Lower lobe of right lung (tissue), 2 donors: ENCODE measurements at places on chromosomes 16 and 17. TPM values are rescaled to one million over a fixed set of nuclear protein-coding genes. Genes with fewer than 3 reads are reported as not detected.

Gene KRTAP2-1
- not detected for total RNA-seq

Gene NAA60
- total RNA-seq, result 56.3 TPM

Gene SOX9
- total RNA-seq, result 4.3 TPM

Gene PMFBP1
- total RNA-seq, result 0.62 TPM

GRCh38 chr17:75812096-75813013 lies 27.7 kb downstream of the UNK start:
- H3K4me3 ChIP-seq, result no peak overlapping the region
- no peak overlapping the region for H3K27ac ChIP-seq
- peaks cover 4% of the 10 kb centered on the region for H3K4me1 ChIP-seq
- DNase-seq, result no peak
- H3K36me3 ChIP-seq, result peaks cover 79% of the 10 kb centered on the region

GRCh38 chr17:59378675-59379074 lies 47.2 kb downstream of the YPEL2 start:
- DNase-seq, result no peak
- H3K4me3 ChIP-seq, result no peak overlapping the region
- H3K36me3 ChIP-seq, result no peaks in the 10 kb centered on the region
- no peaks in the 10 kb centered on the region for H3K27me3 ChIP-seq

GRCh38 chr17:39962642-39963220 lies at the start of gene GSDMA:
Gene GSDMA, plus strand, starts transcription at chr17:39963004. Its CDS starts 2,684 bp downstream, at chr17:39965688.
- no peaks in the 10 kb centered on the region for H3K27me3 ChIP-seq
- peaks cover 4% of the 10 kb centered on the region for H3K4me1 ChIP-seq
- H3K36me3 ChIP-seq, result no peaks in the 10 kb centered on the region
- no peak within 1 kb of the TSS for H3K4me3 ChIP-seq
- no peak within 1 kb of the TSS for H3K27ac ChIP-seq

- H3K4me1 ChIP-seq, result peaks cover 68% of the 10 kb centered on the region
- H3K27me3 ChIP-seq, result no peaks in the 10 kb centered on the region
- DNase-seq, result peak; percentile 72
- peak overlapping the region; percentile 17 for H3K4me3 ChIP-seq
- no peaks in the 10 kb centered on the region for H3K36me3 ChIP-seq
Observed at GRCh38 chr16:17369421-17370222, 101.1 kb downstream of the XYLT1 start.

- H3K4me3 ChIP-seq, result peak overlapping the region; percentile 99
- H3K27me3 ChIP-seq, result no peaks in the 10 kb centered on the region
- H3K4me1 ChIP-seq, result peaks cover 29% of the 10 kb centered on the region
- H3K27ac ChIP-seq, result peak overlapping the region; percentile 99
Observed at GRCh38 chr16:4626396-4626795, 1.8 kb downstream of the MGRN1 start.

GRCh38 chr16:17635183-17635582 lies 164.4 kb upstream of the XYLT1 start:
- no peaks in the 10 kb centered on the region for H3K4me1 ChIP-seq
- no peaks in the 10 kb centered on the region for H3K36me3 ChIP-seq
- peaks cover 10% of the 10 kb centered on the region for H3K27me3 ChIP-seq

- no peak overlapping the region for H3K27ac ChIP-seq
- H3K4me1 ChIP-seq, result peaks cover 46% of the 10 kb centered on the region
- DNase-seq, result no peak
- no peaks in the 10 kb centered on the region for H3K27me3 ChIP-seq
Observed at GRCh38 chr17:35804658-35805192, 4.6 kb upstream of the TAF15 start.

DNA sequence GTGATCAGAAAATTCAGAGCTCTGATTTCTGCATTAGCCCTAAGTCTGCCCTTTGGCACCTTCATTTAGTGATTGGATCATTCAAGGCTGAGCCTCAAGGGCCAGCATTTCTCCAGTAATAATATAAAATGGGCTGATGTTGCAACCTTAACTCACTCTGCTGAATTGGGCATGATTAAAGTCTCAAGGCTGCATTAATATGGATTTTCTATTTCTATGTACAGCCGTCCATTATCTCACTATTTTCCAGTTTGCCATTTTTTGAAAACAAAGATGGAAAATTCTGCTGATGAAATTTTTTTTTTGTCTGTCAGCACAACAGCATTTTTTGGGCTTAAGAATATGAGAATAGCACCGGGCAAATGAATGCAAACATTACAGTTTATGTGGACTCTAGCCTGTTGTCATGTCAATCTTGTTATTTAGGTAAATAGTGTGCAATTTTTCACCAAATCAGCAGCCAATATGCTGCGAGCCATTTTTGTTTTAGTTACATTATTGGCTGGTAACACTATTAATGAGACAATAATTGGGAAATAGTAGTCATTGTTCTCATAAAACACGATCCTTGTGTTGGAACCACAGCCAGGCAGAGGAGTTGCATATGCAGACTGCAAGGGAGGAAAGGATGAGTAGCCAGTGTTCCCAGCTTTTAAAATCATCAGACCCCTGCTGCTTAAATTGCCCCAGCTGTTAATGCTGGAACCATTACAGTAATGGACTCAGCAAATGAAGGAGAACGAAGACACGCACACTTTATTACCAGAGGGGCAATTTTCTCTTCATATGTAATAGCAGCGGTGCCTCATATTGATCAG lies 10.5 kb downstream of the FTO start:
- no peak overlapping the region for H3K4me3 ChIP-seq
- no peaks in the 10 kb centered on the region for H3K36me3 ChIP-seq
- no peaks in the 10 kb centered on the region for H3K27me3 ChIP-seq
- DNase-seq, result no peak
